ENCODE measurements at places on chromosomes 5 and 9.

- no peak for DNase-seq
These were observed 236.9 kb downstream of the CD180 start for GRCh38 chr5:66959653-66960052.

GRCh38 chr9:129291041-129291501, 113.0 kb upstream of the IER5L start:
- DNase-seq: no peak

DNA sequence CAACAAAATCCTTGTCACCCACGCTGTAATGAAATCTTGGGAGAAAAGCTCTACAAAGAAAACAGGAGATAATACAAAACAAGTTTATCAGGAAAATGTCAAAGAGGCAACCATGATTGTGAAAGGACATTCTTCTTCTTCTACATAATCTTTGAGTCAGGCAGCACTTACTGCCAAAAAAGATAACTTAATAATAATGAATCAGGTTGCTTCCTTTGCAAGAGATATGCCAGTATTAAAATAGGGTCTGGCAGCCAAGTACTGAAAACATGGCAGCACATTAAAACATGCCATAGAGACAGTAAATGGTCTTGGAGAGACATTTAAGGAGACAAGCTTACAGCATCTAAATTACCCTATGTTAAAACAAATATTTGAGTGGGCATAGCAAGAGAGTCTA, 1573.4 kb downstream of the EFNA5 start:
- DNase-seq: no peak

- DNase-seq: no peak
These were observed 21.2 kb downstream of the FYB1 start for GRCh38 chr5:39198127-39198526.

DNA sequence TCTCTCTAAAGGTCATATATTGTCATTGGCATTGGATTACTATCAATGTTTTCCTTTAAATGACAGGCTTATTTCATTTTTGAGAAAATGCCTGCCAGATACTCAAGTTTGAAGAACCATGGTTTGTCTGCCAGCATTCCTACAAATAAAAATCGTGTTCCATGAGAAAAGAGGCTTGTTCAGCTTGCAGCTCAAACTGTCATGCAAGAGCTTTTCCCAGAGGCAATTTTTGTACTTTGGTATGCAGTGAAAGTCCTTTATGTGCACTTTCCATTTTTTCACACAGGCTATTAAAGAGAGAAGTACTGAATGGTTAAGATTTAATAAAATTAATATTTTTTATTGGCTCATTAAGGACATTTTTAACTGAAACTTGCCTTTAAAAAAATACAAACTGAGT, 110.4 kb downstream of the FBXO4 start:
- no peak for DNase-seq

- no peak for DNase-seq
These were observed 40.2 kb downstream of the RCL1 start for GRCh38 chr9:4832786-4833579.

Data from activated naive CD4-positive, alpha-beta T cell (primary cell).